Activated CD8-positive, alpha-beta memory T cell treated with anti-CD3 and anti-CD28 coated beads, Interleukin-2, amount 10 ng/mL, durations not matched to agents 7 days and 5 days (primary cell): ENCODE measurements at places on chromosomes 11 and 22. TPM values are rescaled to one million over a fixed set of nuclear protein-coding genes. Genes with fewer than 3 reads are reported as not detected.

DNA sequence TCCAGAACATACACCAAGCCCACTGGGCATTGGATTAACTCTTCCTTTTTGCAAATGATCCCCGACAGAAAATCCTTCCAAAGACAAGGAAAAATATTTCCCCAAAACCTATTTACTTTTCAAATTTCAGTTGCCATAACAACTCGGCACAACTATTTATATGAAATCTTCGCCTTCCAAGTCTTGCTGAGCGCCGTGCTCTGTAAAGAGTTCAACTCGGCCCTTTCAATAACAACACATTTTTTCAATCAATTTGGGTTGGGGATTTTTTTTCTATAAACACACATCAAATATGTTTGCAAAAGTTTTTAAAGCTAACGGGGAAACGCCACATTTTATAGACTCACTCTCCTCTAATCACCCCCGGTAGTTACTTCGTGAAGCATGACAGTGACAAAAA lies 333.8 kb downstream of the MN1 start:
- DNase-seq = no peak

Gene SLC25A18
- not detected for total RNA-seq

DNA sequence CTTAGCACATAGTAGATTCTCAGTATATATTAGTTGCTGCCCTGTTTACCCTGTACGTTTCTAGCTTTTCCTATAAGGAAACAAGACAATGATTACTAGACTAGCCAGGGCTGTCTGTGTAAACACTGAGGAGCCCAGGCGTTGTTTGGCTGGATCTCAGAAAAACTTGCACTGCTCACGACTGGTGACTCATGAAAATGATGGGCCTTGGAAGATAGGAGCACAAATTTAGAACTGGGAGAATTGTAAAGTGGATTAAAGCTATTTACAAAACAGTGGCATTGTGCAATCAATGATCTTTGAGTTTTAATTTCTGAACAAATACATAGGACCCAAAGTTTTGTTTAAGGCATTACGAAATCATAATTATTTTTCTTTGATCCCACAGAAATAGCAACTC lies 276.9 kb downstream of the FAM76B start:
- no peak for DNase-seq

Gene SESN3
- total RNA-seq = 24.3 TPM

- no peak for DNase-seq
Observed at GRCh38 chr11:75344761-75345454, 6.6 kb downstream of the ARRB1 start.

DNA sequence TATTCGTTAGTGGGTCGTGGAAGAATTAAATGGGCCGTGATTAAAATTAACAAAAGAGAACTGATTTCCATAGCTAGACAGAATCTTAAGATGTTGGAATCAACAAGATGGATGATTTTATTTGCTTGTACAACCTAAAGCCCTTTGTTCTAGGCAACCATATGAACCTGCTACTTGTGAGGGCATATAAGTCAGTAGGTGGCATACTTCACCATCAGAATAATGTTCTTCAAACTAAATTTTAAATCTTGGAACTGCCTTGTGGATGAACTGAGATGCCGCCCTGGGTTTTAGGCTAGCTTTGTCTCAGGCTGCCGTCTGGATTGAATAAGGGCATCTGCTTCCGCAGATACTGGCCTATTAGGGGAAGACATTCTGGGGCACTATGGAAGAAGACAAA lies 40.9 kb downstream of the CSRP3 start:
- no peak for DNase-seq

Gene SLC37A2
- total RNA-seq = 0.91 TPM

Gene AP2A2
- total RNA-seq = 36.3 TPM

Gene CSRP3
- not detected for total RNA-seq

DNA sequence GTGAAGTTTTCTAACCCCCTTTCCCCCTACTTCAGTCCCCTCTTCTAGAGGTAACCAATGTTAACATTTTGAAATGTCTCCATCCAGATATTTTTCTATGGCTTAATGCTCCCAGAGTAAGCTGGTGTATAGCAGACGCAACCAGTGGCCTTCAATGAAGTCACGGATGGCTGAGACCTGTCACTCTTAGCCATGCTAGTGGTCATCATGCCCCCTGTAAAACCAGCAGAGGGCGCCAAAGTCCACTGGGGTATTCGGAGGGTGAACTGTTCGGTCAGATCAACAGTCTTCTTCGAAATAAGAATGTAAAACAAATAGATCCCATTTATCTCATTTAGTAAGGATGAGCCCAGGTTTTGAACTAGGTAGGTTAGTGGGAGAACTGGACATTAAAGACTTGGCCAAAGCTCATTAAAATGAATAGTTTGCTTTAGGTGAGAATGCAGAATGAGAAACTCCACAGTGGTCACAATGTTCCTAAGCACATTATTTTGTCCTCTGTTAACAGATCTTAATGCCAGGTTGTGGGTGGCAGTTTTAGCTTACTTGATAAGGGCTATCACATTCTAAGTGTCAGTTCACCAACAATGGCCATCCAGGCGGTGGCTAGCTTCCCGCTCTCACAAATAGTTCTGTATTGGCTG lies 8.6 kb upstream of the MMP8 start:
- peak; percentile 71 for DNase-seq

Gene KCTD17
- 53.4 TPM for total RNA-seq

DNA sequence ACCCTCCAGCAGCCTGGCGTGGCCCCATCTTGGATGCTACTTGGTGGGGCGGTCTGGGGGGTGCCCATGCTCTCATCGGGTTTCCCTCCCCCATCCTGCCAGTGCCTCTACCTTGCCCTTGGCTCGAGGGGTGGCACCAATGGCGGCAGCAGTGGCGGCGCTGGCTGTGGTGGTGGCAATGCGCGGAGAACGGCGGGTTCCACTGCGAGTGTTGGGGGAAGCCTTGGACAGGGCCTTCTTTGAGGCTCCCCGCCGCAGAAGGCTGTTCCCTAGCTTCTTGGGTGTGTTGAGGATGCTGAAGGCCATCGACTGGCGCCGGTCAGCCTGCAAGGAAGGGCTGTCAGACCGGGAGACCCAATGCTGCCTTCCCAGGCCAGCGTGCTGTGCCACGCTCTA lies 5.1 kb downstream of the IL18BP start:
- no peak for DNase-seq

DNA sequence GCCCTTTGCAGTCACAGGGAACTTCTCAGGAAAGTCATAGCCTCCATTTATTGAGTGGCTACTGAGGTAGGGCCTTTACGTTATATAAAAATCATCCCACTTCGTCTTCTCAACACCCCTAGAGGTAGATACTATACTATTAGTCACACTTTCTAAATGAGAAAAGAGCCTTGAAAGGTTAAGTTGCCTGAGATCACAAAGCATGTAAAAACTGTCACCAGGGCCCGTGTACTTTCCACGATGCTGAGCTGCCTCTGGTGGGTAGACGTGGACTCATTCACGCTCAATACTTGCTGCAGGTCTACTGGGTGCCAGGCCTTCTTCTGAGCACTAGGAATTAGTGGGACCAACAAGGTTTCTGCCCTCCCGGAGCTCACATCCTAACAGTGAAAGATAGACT lies 16.3 kb downstream of the CHRDL2 start:
- DNase-seq = no peak

DNA sequence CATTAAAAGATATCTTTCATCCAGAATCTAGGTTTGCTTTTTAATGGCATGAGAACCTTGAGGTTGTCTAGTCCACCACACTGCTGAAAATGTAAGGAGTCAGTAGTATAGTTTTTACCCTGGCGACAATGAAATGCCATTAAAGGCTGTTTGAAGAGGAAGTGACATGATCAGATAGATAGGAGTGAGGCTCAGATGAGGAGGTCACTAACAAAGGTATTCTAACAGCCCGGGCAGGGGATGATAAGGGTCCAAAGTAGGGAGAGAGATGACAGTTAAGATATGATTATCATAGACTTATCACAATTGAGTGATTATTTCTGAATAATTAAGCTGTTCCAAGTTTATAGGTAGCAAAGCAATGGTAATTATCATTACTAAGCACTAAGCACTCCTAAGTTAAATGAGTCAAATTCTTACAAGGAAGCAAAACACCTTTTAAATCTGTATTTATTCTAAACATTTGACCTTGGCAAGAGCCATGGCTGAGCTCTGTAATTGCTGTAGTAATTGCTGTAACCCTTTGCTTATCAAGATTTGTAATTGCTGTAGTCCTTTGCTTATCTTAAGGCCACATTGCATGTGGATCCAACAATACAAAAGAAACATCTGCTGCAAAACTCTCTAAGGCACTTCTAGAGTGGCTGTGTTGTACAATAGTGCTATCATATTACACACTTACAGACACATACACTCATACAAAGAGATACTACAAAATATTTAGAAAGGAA lies 92.6 kb downstream of the ENTHD1 start:
- DNase-seq = no peak

DNA sequence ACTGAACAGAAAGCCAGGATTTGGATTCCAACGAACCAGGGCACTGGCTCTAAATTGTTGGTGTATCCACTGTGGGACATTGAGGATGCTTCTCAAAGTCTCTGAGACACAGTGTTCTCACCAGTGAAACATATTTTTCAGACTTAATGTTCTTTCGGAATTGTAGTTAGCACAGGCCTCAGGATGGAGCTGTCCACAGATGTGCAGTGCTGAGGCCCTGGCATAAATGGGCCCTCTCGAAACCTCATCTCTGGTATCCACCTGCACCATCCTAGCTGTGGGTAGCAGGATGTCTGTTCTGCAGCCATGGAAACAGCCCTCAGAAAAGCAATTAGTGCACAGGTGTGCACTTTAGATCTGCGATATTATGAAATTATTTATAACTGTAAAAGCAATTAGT lies 656.8 kb downstream of the TBC1D22A start:
- no peak for DNase-seq

DNA sequence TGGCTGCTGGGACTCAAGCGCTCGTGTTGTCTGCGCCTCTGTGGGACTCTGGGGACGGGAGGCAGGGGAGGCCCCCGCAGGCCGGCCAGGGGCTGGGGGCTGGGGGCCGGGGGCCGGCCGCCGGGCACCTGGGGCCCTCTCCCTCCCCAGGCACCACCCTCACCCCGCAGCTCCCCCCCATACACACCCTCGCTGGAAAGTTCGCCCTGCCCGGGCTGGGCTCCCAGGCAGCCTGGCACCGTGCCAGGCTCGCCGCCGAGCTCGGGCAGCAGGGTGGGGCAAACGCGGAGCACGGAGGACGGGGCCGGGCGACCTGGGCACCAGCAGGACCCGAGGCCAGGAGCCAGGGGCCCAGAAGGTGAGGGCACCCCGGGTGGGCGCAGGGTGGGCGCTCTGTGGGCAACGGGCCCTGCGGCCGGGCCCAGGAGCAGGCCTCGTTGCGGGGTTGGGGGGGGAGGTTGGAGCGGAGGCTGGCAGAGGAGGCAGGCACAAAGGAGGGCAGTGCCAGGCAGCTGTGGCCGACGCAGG lies 76.7 kb upstream of the WNT7B start:
- no peak for DNase-seq

DNA sequence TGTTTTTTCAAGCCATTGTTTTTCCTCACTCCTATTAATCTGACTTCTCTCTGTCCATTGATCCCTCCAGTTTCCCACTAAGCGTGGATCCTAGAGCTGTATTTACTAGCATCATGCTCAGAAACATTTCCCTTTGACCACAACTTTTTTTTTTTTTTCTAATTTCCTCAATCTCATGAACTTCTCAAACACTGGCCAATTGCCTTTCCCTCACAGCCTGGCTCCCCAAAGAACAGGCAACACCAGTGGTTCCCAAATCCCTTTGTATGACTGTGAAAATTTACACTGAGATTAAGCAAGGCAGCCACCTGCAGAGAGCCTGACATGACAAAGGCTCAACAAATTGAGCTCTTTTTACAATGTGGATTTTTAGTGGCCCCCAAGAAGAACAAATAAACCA lies 1.4 kb upstream of the TPP1 start:
- no peak for DNase-seq

DNA sequence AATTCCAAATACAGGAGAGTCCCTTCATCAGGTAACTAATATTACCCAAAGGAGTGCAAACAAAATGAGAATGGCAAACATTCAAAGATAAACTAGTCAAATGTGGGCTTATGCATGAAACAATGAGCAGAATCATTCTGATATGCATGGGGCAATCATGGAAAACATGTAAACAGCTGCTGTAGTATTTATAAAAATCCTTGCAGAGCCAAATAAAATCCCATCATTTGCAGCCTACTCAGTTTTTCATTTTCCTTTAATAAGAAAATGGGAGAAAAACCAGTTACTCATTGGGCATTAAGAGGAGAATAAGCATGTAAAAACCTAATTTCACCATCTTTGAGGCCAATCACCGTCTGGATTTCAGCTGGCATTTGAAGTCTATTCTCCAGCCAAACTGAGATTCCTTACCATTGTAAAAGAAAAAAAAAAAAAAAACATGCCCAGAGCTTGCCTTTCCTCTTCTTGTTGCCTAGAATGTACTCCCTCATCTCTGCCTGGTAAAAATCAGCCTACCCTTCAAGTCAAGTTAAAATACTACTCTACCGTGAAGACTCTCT lies 249.1 kb downstream of the TTC28 start:
- DNase-seq = no peak

- DNase-seq = peak; percentile 85
Observed at GRCh38 chr11:57426929-57427726, at the start of gene SLC43A3. Gene SLC43A3 (minus strand): TSS chr11:57427121. CDS start chr11:57426172, 949 bp downstream.

Gene SERPIND1
- not detected for total RNA-seq

- DNase-seq = no peak
Observed at GRCh38 chr11:74696500-74696899, 34.7 kb downstream of the CHRDL2 start.

DNA sequence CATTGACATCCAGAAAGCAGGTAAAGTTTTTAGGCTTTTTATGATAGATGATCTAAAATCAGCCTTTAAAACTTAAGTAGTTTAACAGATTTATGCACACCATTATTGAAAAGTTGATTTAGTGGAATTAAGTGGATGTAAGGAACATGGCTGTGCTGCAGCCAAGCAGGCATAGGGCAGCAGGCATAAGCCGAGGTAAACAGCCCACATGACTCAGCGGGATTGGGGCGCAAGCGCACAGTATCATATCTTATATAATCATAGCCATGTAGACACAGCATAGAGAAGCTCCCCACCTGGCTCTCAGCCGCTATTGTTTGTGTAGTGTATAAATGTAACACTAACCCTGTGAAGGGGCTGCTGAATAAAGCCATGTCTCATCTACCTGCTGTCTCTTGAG lies 157.5 kb downstream of the WNT11 start:
- no peak for DNase-seq
